ENCODE measurements at places on chromosomes 11 and 22. TPM values are rescaled to one million over a fixed set of nuclear protein-coding genes. Genes with fewer than 3 reads are reported as not detected.

TXN2 gene
- 181 TPM for polyA plus RNA-seq

- no peak for DNase-seq
Observed at GRCh38 chr11:8610532-8611116, 16.6 kb upstream of the STK33 start.

DNA sequence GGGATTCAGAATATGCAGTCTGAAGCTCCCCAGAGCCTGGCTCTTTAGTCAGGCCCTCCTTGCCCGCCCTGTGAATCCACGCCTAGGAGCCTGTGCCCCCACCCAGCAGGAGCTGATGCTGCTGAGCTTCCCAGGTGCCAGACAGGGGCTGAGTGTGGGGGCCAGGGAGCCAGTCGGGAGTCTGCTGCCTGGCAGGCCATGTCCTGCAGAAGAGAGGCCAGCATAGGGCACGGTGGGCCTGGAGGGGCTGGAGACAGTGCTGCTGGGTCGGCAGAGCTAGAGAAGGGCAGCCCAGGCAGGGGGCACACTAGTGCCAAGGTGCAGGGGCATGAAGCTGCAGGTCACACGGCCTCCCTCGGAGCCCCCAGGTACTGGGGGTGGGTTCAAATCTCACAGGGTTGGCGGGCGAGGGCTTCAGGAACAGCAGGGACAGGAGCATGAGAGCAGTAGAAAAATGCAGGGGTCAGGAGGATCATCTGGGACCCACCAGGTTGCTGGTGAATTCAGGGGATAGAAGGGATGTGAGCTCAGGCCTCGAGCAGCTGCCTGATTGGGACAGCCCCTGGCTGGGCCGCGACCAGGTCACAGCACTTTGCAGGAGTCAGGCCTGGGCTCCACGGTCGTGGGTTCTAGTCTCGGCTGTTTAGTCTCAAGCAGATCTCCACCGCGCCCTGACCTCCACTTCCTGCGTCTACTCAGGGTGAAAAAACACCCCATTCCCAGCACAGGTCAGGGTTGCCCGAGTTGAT is 4.1 kb upstream of the SEPTIN5 start:
- DNase-seq: no peak

- DNase-seq: no peak
Observed at GRCh38 chr11:134270250-134270714, 5.9 kb upstream of the GLB1L3 start.

- DNase-seq: no peak
Observed at GRCh38 chr11:116189408-116190170, 583.2 kb downstream of the BUD13 start.

DNA sequence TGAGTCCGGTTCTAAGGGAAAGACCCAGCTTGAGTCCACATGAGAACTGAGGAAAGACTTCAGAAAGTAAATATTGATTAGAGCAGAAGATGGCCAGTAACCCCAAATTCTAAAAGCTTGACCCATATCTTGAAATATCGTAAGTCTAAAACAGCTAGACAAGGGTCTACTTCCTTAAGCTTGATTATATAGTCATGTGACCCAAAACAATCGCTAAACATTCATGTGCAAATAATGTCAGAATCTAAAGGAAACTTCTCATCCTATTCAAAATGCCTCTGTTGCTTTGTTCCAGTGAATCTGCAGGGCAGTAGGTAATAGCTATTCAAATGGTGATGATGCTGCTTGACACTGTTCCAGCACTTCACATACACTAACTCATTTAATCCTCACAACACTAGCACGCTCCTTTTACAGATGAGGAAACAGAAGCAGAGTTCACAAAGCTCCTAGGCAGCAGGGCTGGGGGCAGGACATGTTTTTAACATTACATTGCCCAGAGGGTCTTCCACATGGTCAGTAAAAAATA is 52.6 kb downstream of the TCF20 start:
- DNase-seq: no peak
